K562 (cell line): ENCODE measurements at places on chromosomes 2 and 18. TPM values are rescaled to one million over a fixed set of nuclear protein-coding genes. Genes with fewer than 3 reads are reported as not detected.
A peak's percentile ranks its signal among the peaks of the same experiment; 100 is the strongest.

- no peak for DNase-seq
Measured at GRCh38 chr18:6044773-6045172, 149.5 kb upstream of the TMEM200C start.

GRCh38 chr18:13303756-13304364, 85.3 kb downstream of the LDLRAD4 start:
- DNase-seq = no peak

DNA sequence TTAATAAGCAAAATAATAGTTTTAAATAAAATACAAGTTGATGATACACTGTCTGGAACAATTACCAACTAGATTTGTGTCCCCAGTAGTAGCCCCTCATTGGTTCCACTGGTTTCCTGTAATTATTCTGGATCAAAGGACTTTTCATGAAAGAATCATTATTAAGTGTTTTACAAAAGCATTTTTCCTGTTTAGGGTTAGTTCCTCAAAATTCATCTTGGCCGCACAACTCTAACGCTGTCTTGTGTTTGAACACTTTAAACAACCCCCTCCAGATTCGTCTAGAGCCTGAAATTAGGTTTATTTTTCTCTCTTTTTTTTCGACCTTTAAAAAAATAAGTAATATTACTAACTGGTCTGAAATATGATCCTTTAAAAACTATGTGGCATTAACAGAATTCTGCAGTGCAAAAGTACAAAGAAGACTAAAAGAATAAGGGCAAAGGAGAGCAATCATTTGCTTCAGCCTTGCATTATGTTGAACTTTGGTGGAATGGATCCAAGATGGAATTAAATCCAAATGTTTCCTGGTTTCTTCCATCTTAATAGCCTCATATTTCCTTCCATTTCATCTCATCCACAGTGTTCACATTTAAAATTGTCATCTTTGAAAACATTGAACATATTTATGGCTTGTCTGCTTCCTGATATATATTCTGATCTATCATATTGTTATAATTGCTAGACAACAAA, 678.4 kb downstream of the IRS1 start:
- DNase-seq = no peak

DNA sequence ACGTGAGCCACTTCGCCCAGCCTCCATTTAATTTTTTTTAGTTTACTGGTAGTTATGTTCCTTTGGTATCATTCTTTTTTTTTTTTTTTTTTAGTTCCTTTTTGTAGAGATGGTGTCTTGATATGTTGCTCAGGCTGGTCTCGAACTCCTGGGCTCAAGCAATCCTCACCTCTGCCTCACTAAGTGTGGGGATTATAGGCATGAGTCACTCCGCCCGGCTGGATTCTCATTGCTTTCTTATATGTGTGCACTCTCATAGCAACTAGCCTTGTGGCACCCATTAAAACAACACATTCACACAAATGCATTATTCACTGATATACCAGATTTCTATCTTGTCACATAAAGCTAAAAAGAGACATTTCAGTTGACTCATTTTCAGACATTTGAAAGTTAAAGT, 4.2 kb downstream of the TTC27 start:
- DNase-seq = peak; percentile 20

DNA sequence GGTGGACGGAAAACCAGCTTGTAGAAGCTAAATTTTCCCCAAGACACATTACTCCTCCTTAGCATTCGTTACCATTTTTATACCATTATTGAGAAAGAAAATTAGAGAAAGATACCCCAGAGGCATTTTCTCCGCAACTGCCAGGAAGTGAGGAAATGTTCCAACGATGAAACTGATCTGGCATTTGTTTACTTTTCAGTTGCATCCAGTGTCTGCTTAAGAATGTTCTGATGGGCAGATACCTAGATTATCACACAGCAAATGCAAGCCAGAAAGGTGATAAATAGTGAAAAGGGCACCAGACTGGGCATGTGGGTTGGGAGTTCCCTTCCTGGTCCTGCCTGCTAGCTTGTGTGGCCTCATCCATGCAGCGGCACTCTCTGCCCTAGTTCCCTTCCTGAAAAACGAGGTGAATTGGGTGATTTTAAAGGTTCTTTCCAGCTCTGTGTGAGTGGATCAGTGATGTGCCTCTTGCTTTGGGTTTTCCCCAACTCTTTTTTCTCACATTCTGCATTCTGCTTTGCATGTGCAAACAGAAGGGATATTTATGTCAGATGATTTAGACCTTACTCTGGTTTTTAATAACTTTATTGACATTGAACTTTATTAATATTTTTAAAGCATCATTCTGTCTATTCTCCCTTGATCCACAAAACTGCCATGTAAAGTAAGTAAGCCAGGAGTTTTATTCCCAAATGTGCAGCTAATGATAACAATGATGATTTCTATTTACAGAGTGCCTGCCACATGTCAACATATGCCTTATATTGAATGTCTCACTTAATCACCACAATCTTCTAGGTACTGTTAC, 139.6 kb downstream of the INSIG2 start:
- DNase-seq = no peak

DNA sequence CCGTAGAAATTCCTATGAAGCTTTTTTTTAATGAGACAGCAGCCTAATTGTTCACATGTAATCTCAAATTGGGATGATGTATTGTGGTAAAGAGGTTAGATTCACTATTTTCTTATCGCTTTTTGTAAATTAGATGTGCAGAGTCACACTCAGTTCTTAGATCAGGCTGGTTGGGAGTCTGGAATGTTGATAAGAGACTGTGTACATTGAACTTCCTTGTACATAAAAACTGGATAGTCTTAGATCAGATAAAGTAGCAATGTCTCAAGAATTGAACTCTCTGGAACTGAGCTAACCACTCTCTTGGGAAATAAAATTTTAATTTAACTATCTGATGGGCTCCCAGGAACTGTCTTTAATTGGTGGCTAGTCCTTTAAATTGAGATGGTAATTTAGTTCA, 108.1 kb upstream of the MSTN start:
- DNase-seq = no peak

The CLEC4F gene
- not detected in 2 replicates for total RNA-seq

The RAB6C gene
- total RNA-seq = not detected in 2 replicates

The FBXO36 gene
- total RNA-seq = 0.29 and 0.47 TPM in 2 replicates
